ENCODE measurements at places on chromosomes 12 and 14.

DNA sequence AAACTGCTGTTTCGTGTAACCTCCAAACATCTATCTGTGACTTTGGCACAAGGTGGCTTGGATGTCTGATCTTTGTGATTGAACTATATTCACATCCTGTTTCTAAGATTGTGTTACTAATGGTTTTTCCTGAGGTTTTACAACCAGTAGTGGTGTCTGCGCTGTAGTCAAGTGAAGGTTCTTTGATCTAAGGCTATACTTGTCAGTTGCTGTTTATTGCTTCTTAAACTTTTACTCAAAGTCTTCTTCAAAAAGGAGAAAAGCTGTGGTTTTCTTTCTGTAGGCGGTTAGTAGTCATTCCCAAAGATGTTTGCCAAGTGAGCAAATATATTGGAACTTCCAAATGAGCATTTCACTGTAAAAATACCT lies 12.3 kb upstream of the CALM1 start:
- DNase-seq: no peak

DNA sequence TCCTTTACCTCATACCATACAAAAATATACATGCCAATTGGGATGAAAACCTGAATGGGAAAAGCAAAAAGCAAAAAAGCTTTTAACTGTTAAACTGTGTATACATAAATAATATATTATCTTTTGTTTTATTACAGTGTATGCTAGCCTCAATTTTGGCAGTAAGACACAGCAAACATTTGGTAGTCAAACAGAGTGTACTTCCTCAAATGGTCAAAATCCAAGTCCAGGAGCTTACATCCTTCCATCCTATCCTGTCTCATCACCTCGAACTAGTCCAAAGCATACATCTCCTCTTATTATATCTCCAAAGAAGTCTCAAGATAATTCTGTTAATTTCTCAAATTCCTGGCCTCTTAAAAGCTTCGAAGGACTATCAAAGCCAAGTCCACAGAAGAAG lies 41.9 kb downstream of the TOGARAM1 start:
- no peak for DNase-seq

GRCh38 chr12:72610342-72610741 lies 338.2 kb downstream of the TRHDE start:
- DNase-seq: no peak

DNA sequence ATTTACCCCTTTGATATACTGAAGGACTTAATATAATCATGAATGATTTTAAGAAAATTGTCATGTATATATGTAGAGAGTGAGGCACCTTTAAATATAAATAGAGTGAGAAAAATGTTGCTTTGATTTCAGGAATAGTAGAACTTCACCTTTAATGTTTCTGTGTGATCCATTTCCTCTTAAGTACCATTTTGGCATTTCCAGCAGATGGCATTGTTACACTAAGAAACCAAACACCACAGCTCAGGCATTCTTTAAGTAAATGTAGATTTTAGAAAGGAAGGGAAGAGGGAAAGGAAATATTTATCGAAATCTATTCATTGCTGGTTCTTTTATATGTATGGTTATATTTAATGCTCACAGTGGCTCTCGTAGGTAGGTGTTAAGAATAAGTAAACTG lies 556.7 kb upstream of the FBXO33 start:
- DNase-seq: no peak

DNA sequence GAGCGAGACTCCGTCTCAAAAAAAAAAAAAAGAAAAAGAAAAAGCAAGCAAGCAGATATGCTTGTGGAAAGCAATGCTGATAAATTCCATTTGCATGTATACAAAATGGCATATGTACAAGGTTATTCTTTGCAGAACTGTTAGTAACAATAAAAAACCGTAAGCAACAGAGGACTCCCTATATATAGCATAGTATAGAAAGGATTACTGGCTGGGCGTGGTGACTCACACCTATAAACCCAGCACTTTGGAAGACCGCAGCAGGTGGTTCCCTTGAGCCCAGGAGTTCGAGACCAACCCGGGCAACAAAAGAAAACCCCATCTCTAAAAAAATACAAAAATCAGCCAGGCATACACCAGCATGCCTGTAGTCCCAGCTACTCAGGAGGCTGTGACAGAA lies 13.5 kb downstream of the GCN1 start:
- DNase-seq: no peak

DNA sequence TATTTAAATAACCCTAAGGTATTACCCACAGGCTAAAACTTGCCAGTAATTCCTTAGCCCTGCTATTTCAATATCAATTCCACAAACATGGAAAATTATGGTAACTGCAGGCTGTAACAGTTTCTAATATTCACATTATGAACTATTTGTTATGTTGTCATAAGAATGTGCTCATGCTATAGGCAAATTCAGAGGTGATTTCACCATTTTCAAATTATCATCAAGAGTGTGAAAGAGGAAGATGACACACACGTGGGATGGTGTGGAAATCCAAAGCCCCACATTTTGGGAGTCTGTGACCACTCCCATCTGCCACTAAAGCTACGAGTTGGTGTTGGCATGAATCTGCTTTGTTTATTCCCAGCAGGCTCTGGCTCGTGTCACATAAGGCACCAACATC lies 5.9 kb upstream of the MYO1A start:
- no peak for DNase-seq

DNA sequence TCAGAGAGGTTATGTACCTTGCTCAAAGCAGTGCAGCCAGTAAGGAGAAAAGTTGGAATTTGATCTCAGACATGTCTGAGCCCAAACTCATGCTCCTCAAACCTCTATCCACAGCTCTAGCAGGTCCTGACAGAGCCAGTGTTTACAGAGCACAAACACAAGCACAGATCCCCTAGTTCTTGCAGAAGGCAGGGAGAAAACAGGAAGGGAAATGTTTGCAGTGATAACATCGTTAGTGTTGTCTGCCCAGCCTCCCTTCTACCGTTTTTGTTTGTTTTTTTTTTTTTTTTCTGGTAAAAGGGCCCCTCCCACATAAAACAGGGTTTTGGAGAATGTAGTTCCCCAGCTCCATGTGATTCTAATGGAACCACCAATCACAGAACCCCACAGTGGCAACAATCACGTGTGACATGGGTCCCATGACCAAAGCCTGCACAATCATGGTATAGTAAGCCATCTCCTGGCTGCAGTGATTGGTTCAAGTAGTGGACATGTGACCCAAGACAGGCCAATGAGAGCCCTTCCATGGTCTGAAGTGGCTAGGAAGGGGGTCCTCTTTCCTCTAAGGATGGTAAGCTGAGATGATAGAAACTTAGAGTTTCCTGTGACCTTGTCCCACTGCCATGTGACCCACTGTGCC lies 513.4 kb downstream of the MED13L start:
- no peak for DNase-seq

DNA sequence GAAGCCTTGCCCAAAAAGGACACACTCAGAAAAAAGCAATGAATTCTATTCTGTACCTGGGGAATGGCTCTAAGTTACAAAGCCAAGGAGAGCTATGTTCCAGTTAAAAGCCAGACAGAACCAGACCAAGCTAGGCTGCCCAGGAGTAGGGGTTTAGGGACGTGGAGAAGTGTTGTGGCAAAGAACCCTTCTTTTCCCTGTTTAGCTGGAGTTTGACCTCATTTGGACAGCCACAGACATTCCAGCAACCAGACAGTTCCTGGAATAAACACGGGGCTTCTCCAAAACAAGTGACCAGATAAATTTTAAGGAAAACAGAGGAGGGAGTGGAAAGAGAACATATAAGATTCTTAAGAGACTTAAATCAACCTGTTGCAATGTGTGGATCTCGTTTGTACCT lies 62.3 kb downstream of the GCH1 start:
- DNase-seq: no peak

GRCh38 chr12:31507966-31508365 lies 83.0 kb downstream of the DENND5B start:
- no peak for DNase-seq

DNA sequence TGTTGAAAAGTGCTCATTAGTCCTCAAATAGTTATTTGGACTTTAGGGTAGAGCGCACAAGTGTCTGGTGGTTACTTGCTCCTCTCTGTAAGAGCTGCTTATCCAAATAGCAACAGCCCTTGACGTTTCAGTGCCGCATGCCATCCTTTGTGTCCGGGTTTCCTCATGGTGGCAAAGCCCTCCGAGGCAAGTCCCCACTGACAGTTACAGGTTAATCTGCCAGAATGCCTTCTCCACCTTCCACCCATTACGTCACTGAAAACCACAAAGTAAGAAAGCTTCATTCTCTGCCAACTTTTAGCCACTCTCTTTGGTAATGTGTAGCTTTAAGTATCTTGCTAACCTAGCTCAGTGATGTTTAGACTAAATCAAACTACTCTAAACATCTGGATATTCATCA lies 78.6 kb downstream of the POLR3B start:
- DNase-seq: no peak

DNA sequence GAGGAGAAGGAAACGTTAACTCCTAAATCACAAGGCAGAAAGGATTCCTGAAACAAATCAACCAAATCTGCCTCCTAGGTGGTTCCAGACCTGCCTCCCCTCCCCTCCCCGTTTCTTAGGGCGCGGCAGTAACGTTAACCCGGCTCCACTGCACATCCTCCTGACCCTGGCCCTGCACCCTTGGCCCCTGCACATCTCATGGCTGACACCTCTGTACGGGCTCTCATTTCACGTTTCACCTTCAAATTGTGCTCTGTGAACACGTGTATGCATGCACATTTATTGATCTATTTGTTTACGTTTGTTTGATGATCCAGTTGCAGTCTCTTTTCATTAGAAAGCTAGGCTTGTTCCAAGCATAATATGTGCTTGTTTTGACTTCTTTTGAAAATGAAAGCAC lies 358.1 kb downstream of the ADGRD1 start:
- DNase-seq: no peak

DNA sequence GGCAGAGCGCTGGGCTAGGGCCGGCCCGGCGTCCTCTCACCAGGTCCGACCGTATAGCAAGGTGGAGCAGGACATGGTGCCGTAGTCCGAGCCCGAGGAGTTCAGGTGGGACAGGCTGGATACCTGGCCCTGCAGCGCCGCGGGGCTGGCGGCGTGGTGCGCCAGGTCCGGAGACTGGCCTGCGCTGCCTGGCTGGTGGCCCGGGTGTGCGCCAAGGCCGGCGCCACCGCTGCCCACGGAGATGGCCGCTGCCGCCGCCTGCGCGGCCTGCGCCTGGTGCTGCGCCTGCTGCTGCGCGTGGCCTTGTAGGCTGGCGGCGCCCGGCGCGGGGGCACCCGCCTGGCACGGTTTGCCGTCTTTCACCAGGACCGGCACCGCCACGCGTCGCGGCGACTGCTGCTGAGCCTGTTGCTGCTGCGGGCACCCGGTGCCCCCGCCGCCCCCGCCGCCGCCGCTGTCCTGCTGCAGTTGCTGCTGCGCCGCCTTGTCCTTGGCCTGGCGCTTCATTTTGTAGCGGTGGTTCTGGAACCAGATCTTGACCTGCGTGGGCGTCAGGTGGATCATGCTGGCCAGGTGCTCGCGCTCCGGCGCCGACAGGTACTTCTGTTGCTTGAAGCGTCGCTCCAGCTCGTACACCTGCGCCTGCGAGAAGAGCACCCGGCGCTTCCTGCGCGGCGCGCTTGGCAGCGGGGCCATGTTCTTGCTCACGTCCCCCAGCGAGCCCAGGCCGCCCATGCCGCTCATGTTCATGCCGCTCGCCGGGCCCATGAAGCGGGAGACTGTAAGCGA lies 2.6 kb downstream of the NKX2-1 start:
- DNase-seq: no peak

DNA sequence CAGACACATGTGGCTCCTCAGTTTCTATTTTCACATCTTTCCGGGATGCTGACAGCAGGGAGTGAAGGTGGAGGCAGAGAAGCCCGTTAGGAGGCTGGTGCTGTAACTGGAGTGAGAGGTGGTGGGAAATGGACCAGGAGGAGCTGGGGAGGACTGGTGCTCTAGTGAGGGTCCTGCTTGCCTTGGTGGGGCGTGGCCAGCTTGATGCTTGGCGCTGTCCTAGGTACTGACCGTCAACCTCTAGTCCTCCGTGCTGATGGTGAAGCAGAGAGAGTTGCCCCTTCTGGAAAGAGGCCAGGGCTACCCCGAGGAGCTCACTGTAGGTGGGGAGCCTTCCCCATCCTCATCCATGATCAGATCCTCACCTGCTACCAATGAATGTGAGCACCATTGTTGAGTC lies 1.4 kb downstream of the TRMT61A start:
- DNase-seq: no peak

GRCh38 chr14:81432219-81432661 lies 32.1 kb upstream of the STON2 start:
- DNase-seq: no peak

DNA sequence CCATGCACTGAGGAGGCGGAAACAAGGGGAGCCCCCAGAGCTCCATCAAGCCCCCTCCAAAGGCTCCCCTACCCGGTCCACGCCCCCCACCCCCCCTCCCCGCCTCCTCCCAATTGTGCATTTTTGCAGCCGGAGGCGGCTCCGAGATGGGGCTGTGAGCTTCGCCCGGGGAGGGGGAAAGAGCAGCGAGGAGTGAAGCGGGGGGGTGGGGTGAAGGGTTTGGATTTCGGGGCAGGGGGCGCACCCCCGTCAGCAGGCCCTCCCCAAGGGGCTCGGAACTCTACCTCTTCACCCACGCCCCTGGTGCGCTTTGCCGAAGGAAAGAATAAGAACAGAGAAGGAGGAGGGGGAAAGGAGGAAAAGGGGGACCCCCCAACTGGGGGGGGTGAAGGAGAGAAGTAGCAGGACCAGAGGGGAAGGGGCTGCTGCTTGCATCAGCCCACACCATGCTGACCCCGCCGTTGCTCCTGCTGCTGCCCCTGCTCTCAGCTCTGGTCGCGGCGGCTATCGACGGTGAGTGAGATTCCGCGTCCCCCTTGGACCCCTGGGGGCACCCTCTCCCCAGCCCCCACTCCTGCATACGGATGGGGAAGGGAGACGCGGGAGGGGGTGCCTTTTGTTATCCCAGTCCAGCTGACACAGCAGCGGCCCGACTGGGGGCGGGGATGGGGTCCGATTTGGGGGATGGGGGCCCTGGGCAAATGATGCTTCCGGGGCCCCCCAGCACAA lies 400 bp downstream of the LRP1 start:
- DNase-seq: no peak

- DNase-seq: no peak
These were observed 89.7 kb upstream of the CPM start for GRCh38 chr12:69022674-69023073.

Data from stimulated activated CD4-positive, alpha-beta T cell treated with anti-CD3 and anti-CD28 coated beads, Interleukin-12 subunit alpha, Interleukin-12 subunit beta, amount 100 ng/mL, for 48 hours (primary cell).